Left lung (tissue), 14 donors: ENCODE measurements at places on chromosomes 13 and 19.
A peak's percentile ranks its signal among the peaks of the same experiment; 100 is the strongest.

- no peak for DNase-seq
These were observed 84.6 kb downstream of the ATP11A start for GRCh38 chr13:112774448-112774792.

DNA sequence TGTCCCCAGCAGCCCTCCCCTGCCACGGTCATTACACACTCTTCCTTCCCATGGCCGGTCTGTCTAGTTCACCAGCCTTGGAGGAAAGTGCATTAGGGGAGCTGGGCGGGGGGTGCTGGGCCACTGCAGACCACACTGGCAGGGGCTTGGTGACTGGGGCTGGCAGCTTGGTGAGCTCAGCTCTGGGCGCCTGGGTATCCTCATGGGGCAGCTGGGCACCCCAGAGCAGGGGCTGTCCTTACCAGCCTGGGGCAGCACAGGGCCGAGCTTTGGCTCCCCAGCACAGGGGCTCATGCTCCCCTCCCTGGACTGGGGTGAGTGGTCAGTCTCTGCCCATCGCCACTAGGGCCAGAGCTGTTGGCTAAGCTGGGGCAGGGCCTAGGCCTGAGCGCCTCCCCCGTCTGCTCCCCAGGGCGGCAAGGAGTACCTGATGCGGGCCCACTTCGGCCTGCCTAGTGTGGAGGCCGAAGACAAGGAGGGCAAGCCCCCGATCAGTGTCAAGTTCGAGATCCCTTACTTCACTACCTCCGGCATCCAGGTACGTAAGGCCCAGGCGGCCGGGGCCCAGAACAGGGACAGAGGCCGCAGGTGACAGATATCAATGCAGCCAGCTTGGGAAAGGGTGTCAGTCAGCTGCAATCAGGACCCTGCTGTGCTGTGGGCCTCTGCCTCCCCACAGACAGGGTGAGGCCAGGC, 35.5 kb downstream of the AP1M1 start:
- no peak for DNase-seq

GRCh38 chr13:57666131-57666953, 34.8 kb downstream of the PCDH17 start:
- DNase-seq, result no peak

DNA sequence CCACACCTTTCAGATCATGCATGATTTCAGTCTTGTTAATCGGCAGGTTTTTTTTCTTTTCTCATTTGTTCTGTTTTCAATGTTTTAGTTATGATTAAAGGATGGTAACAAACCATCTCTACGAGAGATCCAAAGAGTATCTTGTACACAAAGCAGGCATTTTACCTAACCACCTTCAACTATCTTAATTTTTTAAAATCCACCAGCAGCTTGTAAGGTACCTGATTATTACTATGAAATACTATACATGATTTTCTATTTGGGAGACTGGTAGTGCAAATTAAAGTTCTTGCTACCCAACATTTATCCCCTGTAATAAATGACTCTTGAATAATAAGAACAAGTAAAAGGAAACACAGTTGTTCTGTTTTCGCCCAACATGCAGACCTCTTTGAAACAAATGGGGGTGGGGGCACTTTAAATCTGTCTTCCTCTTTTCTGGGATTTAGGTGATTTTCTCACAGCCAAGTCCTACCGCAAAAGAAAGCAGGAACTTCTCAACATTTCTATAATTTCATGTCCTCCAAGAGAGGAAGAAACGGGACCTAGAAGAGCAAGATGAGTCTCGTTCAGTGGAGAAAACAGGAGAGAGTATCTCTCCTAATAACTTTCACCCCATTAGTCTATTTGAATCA, 3.6 kb downstream of the POU4F1 start:
- no peak for DNase-seq

- DNase-seq, result no peak
These were observed 15.7 kb upstream of the ZNF544 start for GRCh38 chr19:58213075-58213369.

- DNase-seq, result no peak
These were observed 1.0 kb downstream of the PCID2 start for GRCh38 chr13:113207460-113207859.

DNA sequence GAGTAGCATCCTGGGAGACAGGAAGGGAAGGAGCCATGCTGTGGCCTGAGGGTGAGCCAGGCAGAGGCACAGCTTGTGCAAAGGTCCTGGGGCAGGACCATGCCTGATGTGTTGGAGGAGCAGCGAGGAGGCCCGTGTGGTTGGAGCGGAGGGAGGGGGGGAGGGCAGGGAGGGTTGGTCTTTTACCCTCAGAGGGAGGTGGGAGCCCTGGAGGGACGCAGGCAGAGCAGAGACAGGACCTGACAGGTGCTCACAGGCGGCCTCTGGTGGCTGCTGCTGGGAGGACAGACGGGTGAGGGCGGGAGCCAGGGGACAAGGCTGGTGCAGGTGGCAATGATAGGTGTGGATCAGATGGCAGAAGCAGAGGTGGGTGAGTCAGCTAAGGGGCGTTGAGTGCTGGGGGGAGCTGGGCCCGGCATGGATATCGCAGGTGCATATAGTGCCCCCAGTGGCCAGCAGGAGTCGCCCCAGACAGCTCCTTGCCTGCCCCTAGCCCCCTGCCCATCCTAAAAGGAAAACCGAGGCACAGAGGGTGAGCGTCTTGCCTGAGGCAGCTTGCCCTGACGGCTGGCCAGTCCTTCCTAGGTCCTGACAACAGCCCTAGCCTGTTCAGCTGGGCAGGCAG, 9.8 kb upstream of the GNA15 start:
- peak; percentile 39 for DNase-seq

GRCh38 chr19:17751103-17751911, at the start of gene FCHO1:
Gene FCHO1 (plus strand): TSS chr19:17751477. CDS start chr19:17755165, 3,688 bp downstream.
- DNase-seq, result no peak

GRCh38 chr13:55967055-55967454, 1173.7 kb upstream of the PRR20A start:
- no peak for DNase-seq

- DNase-seq, result no peak
These were observed 63.4 kb downstream of the KDM4B start for GRCh38 chr19:5032101-5032967.

DNA sequence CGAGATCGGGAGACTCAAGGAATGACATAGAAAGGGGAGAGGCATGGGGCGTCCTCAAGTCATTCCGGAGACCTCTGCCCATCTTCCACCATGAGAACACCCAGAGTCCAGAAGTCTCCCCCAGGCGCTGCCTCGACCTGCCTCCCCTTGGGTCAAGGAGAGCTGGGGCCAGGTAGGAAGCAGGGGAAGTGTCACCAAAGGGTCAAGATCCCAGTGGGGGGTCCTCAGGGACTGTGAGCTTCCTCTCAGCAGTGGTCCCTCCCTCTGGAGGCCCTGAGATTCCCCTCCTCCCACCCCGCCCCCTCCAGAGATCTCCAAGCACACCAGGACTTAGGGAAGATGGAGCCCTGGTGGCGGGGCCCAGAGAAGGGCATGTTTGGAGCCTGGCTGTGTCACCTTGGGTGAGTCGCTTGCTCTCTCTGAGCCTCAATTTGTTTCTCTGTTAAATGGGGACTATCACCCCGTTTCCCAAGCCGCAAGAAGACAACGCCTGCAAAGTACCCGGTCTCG, 919 bp downstream of the DACT3 start:
- peak; percentile 88 for DNase-seq

DNA sequence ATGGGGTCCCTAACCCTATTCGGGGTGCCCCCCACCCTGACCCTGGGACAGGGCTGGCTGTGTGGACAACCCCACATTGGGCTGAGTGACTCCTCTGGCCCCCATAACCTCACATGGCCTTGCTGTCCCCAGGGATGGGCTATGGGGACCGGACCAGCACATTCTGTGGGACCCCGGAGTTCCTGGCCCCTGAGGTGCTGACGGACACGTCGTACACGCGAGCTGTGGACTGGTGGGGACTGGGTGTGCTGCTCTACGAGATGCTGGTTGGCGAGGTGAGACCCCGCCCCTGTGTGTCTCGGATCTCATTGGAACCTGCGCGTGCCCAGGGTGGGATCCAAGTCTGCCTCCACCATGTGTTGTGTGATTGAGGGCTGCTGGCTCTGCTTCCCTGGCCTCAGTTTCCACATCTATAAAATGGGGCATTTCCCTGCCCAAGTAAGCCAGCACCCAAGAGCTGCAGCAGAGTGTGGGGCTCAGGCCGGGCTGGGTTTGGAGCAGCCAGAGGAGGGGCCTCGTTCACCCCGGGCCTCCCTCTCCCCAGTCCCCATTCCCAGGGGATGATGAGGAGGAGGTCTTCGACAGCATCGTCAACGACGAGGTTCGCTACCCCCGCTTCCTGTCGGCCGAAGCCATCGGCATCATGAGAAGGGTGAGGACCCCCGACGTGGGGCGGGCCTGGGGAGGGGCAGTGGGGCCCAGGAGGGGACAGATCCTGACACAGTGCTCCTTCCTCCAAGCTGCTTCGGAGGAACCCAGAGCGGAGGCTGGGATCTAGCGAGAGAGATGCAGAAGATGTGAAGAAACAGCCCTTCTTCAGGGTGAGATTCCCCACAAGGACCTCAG, 4.9 kb downstream of the PTGER1 start:
- DNase-seq, result no peak
